Activated T-helper 2 cell treated with anti-CD3 and anti-CD28 coated beads, Interferon-gamma antibody, Interleukin-2, Interleukin-4, amounts not matched to agents 10 μg/mL and 5 μg/mL and 100 μg/mL, durations not matched to agents 14 hours and 24 hours and 36 hours (primary cell): ENCODE measurements at places on chromosomes 5 and 9.
A peak's percentile ranks its signal among the peaks of the same experiment; 100 is the strongest.

DNA sequence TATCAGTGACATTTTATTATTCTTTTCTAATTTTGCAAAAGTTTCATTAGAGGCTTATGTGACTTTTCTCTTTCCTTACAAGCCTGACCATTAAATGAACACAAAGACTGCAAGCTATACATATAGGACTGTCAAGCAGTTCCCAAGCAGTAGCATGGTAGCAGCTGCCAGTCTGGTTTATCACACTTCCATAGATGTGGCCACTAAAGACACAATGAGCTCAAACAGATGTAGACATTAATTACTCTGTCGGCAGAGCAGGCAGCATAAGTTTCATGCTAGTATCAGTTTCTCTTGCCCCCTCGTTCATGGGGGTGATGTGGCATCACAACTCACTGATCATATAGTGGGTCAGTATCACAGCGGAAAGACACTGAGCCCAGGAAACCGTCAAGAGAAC lies 89.5 kb downstream of the CDH10 start:
- no peaks in the 10 kb centered on the region for H3K4me1 ChIP-seq
- H3K27ac ChIP-seq, result no peak overlapping the region
- H3K4me3 ChIP-seq, result no peak overlapping the region
- DNase-seq, result no peak
- no peaks in the 10 kb centered on the region for H3K27me3 ChIP-seq
- H3K36me3 ChIP-seq, result no peaks in the 10 kb centered on the region

- H3K36me3 ChIP-seq, result no peaks in the 10 kb centered on the region
- no peak for DNase-seq
- peak overlapping the region; percentile 31 for H3K27ac ChIP-seq
- peaks cover 21% of the 10 kb centered on the region for H3K4me1 ChIP-seq
- H3K4me3 ChIP-seq, result no peak overlapping the region
- H3K27me3 ChIP-seq, result peaks cover 31% of the 10 kb centered on the region
These were observed 312.3 kb downstream of the ENC1 start for GRCh38 chr5:74328221-74328630.

GRCh38 chr5:10019236-10019635 lies 230.5 kb downstream of the ATPSCKMT start:
- H3K36me3 ChIP-seq, result no peaks in the 10 kb centered on the region
- no peaks in the 10 kb centered on the region for H3K4me1 ChIP-seq
- no peak overlapping the region for H3K27ac ChIP-seq
- H3K27me3 ChIP-seq, result no peaks in the 10 kb centered on the region
- H3K4me3 ChIP-seq, result no peak overlapping the region

GRCh38 chr9:79353856-79354520 lies 217.8 kb upstream of the TLE4 start:
- no peak overlapping the region for H3K27ac ChIP-seq
- no peaks in the 10 kb centered on the region for H3K27me3 ChIP-seq
- H3K4me3 ChIP-seq, result no peak overlapping the region
- H3K4me1 ChIP-seq, result no peaks in the 10 kb centered on the region

DNA sequence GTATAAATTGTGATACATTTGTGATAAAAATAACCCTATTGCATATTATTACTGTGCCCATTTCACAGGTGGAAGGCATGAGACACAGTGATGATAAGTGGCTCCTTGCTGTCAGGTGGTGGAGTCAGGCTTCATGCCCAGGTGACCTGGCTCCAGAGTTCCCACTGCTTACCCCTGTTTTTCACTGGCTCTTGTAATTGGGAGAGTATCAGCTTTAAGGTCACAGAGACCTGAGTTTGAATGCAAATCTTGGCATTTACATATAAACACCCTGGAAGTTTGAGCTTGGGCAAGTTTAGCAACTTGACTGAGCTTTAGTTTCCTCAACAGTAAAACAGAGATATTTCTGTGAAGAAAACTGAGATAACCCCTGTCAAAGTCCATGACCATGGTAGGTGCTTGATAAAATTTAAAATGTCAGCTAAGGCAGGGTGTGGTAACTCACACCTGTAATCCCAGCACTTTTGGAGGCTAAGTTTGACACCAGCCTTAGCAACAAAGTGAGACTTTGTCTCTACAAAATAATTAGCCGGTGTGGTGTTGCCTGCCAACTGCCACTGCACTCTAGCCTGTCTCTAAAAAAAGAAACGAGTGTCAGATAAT lies 29.2 kb downstream of the MAT2B start:
- no peaks in the 10 kb centered on the region for H3K36me3 ChIP-seq
- no peak overlapping the region for H3K4me3 ChIP-seq
- no peak overlapping the region for H3K27ac ChIP-seq
- H3K27me3 ChIP-seq, result peaks cover 19% of the 10 kb centered on the region
- H3K4me1 ChIP-seq, result no peaks in the 10 kb centered on the region

DNA sequence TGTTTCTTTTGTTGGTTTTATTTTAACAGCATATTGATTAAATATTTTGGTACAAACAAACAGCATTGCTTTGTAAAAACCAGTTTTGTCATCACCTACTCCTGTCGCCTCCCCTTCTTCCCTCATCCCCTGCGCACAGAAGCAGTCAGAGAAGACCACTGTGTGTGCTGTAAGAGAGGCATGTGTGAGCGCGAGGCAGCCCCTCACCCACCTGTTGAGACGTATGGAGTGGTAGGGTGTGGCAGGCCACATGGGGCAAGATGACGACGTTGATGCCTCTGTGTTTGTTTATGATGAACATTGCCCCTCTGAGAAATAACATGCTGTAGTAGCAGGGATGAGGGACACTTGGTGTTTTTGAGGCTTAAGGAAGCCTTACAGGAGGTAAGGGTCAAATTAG lies 71.3 kb downstream of the GPR21 start:
- H3K4me3 ChIP-seq, result no peak overlapping the region
- no peak for DNase-seq
- H3K27me3 ChIP-seq, result no peaks in the 10 kb centered on the region
- H3K27ac ChIP-seq, result no peak overlapping the region
- no peaks in the 10 kb centered on the region for H3K4me1 ChIP-seq

GRCh38 chr5:76958991-76959767 lies 6.3 kb downstream of the CRHBP start:
- DNase-seq, result no peak
- no peak overlapping the region for H3K4me3 ChIP-seq
- H3K4me1 ChIP-seq, result peaks cover 18% of the 10 kb centered on the region
- H3K36me3 ChIP-seq, result no peaks in the 10 kb centered on the region
- peaks cover 47% of the 10 kb centered on the region for H3K27me3 ChIP-seq
- H3K27ac ChIP-seq, result no peak overlapping the region

DNA sequence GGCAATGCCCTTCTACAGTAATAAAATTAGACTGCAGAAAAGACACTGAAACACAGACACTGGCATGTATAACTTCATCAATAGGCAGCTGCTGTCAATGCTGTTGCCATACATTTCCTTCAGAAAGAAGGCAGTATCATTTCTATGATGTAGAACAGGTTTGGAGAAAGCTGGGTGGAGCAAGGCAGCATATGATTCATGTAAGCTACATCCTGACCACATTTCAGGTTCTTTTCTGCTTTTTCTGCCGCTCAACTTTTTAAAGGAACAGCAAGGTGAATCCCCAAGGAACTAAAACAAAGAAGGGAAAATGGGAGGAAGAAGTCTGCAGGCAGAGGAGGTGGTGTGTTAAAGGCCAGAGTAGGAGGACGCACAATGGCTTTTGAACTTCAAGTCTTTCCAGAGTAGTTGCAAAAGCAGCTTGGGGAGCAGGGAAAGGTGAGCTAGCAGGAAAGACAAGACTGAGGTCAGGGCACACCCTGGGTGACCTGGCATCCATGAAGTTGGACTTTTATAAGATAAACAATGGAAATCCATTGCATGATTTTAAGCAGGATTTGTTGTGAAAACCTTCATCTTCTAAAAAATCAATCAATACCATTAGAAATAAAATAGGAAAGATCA lies 142.1 kb downstream of the MED10 start:
- no peaks in the 10 kb centered on the region for H3K36me3 ChIP-seq
- no peaks in the 10 kb centered on the region for H3K27me3 ChIP-seq
- H3K27ac ChIP-seq, result no peak overlapping the region
- no peaks in the 10 kb centered on the region for H3K4me1 ChIP-seq
- no peak for DNase-seq

DNA sequence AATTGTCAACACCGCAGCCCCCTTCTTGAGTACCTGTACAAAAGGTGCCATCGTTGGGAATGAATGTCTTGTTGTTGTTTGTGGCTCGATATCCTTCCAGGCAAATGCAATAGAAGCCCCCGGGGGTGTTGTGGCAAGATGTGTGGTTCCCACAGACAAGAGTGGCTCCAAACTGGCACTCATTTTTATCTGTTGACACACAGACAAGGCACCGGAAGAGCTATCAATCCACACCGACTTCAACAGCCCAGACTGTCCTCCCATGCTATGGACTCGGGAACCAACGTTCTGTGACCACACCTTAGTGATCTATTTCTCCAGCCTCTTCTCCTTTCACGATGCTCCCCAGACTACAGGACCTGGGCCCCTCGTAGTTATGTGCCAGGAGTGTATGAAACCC lies 25.9 kb downstream of the SUSD1 start:
- H3K4me1 ChIP-seq, result no peaks in the 10 kb centered on the region
- no peak overlapping the region for H3K27ac ChIP-seq
- no peak overlapping the region for H3K4me3 ChIP-seq
- H3K36me3 ChIP-seq, result peaks cover 16% of the 10 kb centered on the region
- no peak for DNase-seq

DNA sequence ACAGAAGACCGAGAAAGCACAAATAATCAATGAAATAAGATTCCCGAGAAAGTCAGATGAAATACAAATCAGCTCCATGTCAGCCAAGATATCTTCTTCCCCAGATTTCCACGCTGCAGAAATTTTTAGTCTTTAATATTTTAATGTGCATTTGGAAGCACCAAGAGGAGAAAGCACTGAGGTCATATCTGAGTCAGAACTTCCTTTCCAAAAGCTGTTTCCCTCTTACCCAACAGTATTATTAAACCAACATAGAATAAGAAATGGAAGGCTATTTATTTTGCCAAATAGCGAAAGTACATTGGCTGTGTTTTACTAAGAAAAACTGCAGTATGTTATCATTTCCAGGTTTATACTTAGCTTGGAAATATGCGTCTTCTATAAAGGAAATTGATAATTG lies 772.1 kb upstream of the CDH9 start:
- H3K27ac ChIP-seq, result no peak overlapping the region
- H3K4me1 ChIP-seq, result no peaks in the 10 kb centered on the region
- no peak for DNase-seq
- no peak overlapping the region for H3K4me3 ChIP-seq
- H3K27me3 ChIP-seq, result no peaks in the 10 kb centered on the region

DNA sequence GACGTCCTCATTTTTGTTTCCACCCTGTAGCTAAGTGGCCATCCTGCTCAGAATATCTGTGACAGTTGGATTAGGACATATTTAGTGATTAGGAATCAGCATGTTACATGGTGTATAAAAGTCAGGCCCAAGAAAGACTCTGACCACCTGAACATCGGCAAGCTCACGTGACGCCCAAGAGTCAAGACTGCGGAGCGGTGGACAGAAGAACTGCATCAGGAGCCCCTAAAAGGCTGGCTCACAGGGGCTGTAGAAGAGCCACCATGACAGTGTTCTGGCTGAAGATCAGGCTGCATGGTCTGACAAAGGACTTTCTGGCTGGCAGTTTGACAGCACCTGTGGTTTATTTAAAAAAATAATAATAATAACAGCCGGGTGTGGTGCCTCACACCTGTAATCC lies 185.3 kb downstream of the AUH start:
- H3K27me3 ChIP-seq, result no peaks in the 10 kb centered on the region
- peak overlapping the region; percentile 99 for H3K27ac ChIP-seq
- DNase-seq, result no peak
- H3K4me1 ChIP-seq, result peaks cover 62% of the 10 kb centered on the region

DNA sequence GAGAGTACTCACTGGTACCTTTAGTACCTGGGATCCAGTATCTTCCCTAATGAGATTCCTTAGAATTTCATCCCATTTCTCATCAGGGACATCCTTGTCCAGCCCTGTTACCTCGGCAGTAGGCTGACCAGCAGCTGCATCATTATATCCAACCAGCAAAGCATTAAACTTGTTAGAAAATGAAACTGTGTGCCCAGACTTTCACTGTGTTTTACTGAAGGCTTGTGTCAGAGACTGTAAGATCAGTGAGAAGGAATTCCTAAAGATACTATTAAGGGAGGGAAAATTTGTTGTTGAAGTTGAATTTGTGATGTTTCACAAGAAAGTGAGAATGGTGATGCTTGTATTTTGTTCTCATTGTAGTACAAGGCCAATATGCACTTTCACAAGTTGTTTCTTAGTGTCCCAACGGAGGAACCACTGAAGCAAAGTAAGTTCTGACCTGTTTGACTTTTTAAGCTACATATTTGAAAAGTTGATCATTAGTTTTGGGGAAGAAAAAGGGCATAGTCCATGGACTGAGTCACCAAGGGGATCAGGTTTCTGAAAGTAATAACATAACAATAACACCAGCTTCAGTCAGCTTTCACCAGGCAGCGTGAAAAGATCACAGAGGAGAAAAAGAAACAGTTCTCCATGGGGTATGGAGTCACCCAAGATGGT lies 48.8 kb downstream of the GRAMD2B start:
- no peaks in the 10 kb centered on the region for H3K27me3 ChIP-seq
- H3K4me3 ChIP-seq, result no peak overlapping the region
- H3K4me1 ChIP-seq, result peaks cover 2% of the 10 kb centered on the region
- peaks cover 18% of the 10 kb centered on the region for H3K36me3 ChIP-seq
- no peak overlapping the region for H3K27ac ChIP-seq

DNA sequence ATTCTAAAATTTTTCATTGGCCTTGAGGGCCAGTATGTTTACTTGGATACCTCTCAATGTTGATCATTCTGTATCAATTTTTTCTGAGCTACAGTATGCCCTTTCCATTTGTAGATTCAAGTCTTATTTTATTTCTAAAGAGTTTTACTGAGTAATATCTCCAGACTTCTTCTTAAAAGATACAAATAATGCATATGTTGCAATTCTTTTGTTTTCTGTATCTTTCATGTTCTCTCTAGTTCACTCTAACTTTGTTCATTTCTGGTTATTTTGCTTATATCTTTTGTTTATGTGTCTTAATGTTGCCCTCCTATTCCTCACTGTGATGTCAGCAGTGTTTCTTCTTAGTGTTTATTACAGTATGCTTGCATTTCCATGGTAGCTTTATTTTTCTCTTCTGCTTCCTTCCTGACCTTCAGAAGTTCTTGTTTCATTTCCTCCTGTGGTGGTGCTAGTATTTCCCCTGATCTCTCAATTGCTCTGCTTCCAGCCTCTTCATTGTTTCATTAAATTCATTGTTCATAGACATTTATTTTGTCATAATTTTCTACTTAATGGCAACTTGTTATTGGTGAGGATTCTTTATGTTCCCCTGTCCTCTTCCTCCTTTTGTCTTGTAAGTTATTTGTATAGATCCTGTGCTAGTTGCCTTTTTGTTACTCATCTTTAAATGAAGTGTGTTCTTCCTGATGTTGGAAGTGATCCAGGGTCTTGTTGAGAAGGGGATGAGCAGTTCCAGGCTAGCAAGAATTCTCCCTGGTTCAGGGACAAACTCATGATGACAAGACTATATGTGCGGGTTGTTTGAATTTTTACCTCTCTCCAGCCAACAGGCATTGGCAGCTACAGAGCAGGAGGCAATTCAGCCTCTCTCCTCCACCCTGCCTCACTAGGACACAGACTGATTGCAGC lies 160.8 kb downstream of the DEPDC1B start:
- H3K27ac ChIP-seq, result no peak overlapping the region
- H3K4me3 ChIP-seq, result no peak overlapping the region
- peaks cover 5% of the 10 kb centered on the region for H3K4me1 ChIP-seq

- H3K27ac ChIP-seq, result no peak overlapping the region
- no peaks in the 10 kb centered on the region for H3K4me1 ChIP-seq
- H3K27me3 ChIP-seq, result peaks cover 17% of the 10 kb centered on the region
- H3K4me3 ChIP-seq, result no peak overlapping the region
These were observed 10.4 kb upstream of the AFAP1L1 start for GRCh38 chr5:149261246-149261645.
